T-helper 9 cell (primary cell): ENCODE measurements at places on chromosomes 3 and 15.

- DNase-seq = no peak
Observed at GRCh38 chr15:55796321-55796965, 53.5 kb upstream of the PRTG start.

DNA sequence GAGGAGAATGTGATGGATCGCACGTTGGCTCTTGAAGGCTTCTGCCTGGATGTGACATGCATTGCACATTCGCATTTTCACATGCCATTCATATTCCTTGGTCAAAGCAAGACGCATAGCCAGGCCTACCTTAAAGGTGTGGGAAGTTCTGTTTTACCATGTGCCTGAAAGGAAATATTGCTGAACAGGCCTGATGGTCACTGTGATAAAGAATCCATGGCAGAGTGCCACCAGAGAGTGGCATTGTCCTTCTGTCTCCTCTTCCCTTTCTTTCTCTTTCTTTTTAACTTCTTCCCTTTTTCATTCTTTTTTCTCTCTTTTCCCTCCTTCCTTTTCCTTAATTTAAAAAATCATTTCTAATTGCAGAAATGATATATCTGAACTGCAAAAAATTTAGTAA is 15.9 kb upstream of the MITF start:
- DNase-seq = no peak

DNA sequence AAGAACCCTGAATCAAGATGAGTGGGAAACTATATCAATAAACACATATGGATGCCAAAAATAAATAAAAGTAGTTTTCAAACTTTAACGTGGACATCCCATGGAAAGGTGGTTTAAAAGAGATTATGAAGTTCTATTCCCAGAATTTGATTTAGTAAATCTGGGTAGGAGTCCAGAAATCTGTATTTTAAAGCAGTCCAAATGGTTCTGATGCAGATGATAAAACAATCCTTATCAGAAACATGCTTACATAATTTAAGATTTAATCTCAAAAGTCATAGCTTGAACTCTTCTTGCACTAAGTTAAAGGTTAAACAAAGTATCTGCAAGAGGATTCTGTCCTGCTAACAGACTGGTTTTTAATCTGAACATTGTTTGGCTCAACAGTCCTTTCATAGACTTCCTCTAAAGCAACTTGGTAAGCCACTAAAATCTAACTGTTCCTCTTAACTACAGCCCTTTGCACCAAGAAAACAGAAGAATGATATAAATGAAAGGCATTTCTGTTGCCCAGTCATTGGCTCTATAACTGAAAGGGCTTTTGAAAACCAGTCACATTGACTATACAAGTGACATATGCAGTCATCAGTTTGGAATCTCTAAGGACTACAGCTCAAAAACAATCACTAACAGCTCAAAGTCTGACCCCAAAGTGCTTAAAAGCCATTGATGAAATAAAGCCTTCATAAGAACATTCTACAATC is 23.4 kb upstream of the MAP4 start:
- no peak for DNase-seq

DNA sequence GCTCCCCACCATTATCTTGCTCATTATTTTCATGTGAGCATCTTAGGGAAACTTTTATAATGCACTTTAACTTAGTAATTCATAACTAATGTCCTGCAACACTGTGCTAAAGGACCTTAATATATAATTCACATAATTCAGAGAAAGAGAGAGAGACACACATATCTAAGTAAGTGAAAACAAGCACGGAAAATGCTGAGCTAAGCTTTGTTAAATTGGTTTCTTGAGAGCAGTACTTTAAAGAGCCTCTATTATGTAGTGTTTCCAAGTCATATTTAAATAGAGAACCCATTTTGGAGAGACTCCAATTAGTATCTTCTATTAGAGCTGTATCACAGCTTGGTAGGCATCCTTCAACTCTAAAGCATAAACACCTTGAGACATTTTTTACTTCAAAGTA is 354.1 kb upstream of the SOX14 start:
- DNase-seq = no peak

GRCh38 chr15:75136118-75136517 is 65.6 kb upstream of the C15orf39 start:
- DNase-seq = no peak

GRCh38 chr3:66039590-66039887 is 821 bp upstream of the MAGI1 start:
- DNase-seq = no peak

DNA sequence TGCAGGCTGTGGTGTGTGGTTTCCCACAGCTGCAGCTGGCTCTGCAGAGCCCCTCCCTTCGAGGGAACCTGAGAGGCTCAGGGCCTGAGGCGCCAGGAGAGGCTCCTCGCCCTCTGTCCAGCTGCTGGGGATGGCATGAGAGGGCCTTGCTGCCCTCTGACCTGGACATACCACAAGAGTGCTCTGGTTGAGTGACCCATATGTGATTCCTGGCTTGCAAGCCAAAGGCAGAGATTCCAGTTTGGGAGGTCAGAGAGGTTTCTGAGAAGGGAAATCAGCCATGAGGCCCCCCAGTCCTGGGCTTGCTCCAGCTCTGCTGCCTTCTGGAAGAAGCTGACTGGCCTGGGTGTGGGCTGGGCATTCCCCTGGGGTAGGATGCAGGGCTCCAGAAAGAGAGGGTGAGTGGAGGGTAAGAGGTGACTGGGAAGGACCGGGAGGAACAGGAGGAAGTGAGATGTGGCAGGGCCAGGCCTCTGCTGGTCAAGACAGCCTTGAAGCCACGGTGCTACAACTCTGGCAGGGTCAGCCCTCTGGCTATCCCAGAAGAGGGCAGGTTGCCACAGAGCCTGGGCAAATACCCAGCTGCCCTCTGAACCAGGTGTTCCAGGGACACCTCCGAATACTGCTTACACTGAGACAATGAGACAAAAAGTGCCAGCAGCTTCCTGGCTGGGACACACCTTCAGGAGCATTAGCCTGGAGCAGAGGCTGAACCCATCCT is 16.0 kb upstream of the SRP14 start:
- DNase-seq = no peak

GRCh38 chr3:67118635-67119034 is 120.5 kb downstream of the KBTBD8 start:
- no peak for DNase-seq

GRCh38 chr3:42214565-42215283 is 51.3 kb downstream of the CCK start:
- DNase-seq = no peak

- peak; percentile 9 for DNase-seq
Observed at GRCh38 chr3:196486263-196486662, 17.3 kb downstream of the RNF168 start.

DNA sequence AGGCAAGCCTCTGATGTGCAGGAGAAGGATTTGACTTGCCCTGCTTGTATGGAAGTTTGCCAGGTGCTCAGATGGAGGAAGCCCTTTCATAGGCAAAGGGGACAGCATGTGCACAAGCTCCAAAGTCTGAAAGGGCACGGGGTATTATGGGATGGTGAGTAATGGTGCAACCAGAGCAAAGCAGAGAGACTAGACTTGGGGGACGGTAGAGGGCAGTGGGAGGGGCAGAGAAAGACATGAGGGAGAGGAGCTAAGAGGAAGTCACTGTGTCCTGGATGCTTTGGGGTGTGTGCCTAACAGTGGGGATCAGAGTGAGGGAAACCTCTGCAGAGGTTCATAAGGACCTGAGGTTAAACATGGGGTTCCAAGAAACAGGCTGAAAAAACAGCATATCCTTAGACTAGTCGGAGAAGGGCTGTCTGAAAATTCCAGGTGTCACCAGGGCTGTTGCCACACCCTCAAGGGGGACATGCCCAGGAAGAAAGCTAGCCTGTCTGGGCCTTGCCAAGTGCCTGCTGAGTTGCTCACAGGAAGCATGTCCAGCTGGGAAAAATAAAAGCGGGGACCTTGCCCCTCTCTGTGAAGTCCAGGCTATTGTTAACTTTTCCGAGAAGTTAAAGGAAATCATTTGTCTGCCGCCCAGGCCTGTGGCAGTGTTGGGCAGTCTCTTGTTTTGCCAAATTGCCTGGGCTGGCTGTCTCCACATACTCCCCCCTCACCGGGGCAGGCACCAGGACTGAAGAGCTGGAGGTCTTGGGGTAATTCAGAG is 47.1 kb downstream of the HRH1 start:
- no peak for DNase-seq

- no peak for DNase-seq
Observed at GRCh38 chr3:168081856-168082255, 13.9 kb downstream of the GOLIM4 start.

- no peak for DNase-seq
Observed at GRCh38 chr3:136105044-136105443, 91.1 kb downstream of the MSL2 start.

DNA sequence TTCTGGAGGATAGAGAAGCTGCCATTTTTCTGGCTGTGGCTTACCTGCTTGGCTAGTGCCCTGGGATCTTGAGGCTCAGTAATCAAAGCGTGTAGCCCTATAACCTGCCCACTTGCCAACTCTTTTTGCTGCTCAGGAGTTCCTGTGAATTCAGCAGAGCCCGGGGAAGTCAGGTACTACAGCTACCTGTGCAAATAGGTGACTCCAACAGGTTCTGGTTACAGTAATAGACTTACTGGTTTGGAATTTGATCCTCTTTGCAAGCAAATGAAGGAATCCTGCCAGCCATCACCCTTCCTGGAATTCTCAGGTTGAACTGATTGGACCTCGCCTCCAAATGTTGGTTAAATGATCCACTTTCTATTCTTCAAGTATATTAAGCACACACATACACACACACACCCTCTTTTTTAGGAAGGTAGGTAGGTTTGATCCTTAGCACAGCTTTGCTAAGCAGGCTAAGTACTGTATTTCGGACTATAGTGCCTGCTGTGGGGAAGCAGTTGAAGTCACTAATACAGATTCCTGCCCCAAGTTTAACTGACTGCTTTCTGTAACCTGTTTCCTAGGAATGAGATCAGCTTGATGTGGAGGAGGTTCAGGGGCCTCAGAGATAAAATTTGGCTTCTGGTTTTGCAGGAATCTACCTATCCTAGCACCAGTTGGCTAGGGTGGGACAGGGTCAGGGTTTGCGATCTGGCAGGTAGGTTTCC is 2.3 kb downstream of the PPCDC start:
- DNase-seq = no peak

- DNase-seq = no peak
Observed at GRCh38 chr3:45746777-45747622, 49.3 kb downstream of the SLC6A20 start.

DNA sequence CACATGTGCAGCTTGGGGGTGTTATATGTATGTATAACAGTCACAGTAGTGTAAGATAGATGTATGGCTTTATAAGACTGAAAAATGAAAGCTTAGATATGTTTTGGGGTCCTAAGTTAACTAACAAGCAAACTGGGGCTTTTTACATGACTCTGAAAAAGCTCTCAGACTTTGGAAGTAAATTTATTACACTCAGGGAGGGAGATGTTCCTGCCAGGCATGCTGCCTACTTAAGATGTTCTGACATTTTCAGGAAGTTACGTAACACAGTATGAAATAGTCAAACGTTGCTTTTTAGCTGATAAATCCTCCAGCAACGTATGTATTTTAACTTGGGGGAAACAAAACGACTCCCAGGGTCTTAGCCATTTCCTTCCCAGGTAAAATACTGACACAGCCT is 1.7 kb upstream of the IFT57 start:
- no peak for DNase-seq

DNA sequence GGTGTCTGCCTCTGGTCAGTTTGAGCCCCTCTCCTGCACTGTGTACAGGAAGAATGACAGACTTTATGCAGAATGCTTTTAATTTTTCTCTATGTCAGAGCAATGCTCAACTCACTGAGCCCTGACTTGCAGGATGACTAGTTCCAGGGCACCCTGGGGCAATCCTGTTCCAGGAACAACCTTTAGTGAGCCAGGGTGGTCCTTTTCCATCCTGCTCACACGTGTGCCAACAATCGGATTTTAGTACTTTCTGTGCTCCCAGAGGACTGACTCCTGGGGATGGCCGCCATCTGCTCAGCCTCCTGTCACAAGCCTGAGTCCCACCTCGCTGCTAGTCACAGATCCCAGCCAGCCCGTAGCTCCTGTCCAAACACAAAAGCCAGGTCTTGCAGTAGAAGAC is 48.2 kb upstream of the ALDH1A3 start:
- no peak for DNase-seq

DNA sequence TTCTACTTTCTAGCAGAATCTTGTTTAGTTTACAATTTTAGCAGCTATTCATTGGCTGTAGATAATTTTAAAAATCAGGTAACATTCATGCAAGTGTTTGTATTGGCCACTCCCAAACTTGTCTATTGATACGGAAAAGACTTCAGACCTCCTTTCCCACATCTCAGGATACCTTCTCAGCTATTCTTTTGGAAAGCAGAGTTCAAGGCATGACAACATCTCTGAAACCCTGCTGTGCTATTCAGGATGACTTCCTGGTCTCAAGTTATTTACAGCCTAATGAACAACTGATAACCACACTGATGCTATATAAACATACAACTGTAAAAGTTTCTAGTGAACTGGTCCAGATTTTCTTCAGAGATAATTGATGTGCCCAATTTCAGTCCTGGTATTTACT is 55.8 kb downstream of the DZIP3 start:
- no peak for DNase-seq

GRCh38 chr15:43518197-43518761 is 871 bp downstream of the MAP1A start:
- DNase-seq = no peak

DNA sequence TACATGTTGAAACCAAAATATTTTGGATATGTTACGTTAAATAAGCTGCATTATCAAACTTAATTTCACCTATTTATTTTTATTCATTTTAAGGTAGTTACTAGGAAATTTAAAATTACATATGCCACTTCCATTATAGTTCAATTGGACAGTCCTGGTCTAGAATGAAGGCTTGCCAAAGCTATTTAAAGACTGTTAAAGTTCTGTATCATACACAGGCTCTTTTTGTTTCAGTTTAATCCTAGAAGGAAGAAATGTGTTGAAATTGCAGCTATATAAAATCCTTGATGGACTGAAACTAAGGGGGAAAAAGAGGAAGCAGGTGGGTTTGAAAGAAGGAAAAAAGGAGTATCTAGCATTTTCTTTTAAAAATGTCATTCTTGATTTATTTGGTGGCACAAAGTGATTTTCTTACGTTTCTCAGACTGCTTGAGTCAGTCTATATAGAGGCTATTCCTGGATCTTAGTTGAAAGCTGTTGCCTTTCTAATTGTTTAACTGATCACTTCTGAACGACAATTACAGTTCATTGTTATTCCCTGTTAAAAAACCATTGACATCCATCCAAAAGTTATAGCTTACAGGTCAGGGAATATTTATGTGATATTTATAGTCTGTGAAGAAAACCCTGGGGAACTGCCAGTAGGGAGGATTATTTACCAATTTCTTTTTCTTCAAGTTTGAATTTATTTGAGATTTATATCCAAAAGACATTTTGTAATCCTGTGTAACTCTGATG is 195.0 kb downstream of the RORA start:
- no peak for DNase-seq

- DNase-seq = no peak
Observed at GRCh38 chr3:10137178-10137577, 4.4 kb upstream of the VHL start.

GRCh38 chr15:32889214-32889613 is 171.4 kb downstream of the GREM1 start:
- DNase-seq = no peak

DNA sequence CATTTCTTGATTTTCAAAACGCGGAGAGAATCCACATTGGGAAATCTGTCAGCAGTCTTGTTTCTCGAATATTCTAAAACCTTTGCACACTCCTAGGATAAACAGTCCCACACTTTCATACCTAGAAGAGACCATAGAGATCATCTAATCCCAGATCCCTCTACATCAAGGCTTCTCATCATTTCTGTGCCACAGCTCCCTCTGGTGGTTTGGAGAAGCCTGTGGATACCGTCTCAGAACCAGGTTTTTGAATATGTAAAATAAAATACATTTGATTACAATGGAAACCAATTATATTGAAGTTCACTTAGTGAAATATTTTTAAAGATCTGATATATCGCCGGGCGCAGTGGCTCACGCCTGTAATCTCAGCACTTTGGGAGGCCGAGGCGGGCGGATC is 211.9 kb upstream of the GOLGA6L4 start:
- DNase-seq = no peak
